MV-4-11 (cell line): ENCODE measurements at places on chromosomes 5 and 9.

DNA sequence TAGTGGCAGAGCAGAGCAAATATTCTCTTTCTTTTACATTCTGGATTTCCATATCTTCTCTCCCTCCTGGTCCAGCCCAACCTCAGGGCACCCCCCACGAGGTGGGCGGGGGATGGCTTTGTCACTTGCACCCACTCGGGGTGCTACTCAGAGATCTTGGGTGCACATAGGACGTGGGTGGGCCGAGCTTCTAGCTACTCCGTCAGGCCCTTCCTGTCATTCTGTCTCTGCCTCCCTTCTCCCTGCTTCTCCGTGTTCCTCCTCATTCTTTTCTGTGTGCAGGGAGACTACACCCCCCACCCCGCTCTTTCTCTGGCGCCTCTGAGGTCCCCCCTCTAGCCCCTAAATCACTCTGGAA lies 19.5 kb downstream of the PCDHGC5 start:
- DNase-seq: no peak

- DNase-seq: no peak
Observed at GRCh38 chr9:18073002-18073401, 401.0 kb upstream of the ADAMTSL1 start.

DNA sequence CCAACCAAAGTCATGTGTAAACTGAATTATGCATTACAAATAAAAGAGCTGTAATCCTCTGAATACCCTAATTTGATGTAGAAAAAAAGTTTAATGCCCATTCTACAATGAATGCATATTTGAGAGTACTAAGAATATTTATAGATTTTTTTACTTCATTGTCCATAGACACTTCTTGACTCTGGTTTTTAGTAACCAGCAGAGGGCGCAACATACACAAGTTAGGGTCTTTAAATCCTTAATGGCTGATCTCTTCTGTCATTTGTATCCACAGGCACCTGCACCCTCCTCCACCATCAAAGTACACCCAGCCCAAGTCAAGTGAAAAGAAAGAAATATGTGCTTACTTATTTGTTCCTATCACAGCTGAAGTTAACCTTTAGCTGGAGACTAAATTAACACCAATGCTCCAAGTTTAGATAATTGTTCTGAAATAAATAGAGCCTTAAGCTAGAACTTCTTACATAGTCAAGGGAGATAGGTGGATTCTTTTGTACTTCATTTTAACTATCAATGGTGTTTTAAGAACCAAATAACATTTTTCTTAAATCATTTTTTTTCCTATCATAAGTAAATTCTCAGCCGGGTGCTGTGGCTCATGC lies 524.2 kb upstream of the DAB2 start:
- peak; percentile 67 for DNase-seq

GRCh38 chr9:27447031-27447683 lies 76.9 kb upstream of the IFNK start:
- DNase-seq: no peak

DNA sequence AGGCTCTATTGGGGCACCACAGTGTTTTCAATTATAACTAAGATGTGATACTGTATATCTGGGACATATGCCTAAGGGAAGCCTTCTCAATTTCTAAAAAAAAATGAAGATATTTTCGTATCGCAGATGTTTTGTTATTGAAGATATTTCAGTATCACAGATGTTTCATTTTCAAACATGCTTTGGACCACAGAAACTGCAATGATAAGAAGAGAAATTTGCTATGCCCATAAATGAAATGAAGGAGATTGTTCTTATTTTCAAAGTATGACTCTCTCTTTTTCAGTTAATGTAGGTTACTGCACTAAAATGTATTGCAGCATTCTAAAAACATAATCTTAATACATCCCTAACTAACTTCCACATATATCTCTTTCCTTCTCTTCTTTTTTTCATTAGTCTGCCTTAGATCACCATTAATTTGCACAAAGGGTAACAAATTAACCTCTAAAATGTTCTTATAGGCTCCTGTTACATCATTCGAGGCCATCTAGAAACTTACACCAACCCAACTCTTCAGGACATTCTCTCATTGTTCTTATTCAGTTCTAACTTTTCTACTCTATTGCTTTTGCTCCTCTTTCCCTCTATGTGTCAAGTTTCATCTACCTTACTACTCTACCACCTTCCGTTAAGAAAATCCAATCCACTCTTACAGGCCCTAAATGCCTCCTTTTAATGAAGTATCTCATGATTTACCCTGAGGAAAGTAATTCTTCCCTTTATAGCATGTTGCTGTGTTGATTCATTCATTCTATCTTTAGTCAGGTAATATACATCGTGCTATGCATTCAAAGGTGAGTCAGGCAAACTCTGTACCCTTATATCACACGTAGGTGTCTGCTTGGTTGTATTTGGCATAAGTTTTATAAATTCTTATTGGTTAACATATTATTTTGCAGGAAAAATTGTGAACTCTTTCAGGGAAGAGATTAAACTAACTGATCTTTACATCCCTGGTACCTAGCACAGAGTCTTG lies 70.5 kb downstream of the ST8SIA4 start:
- DNase-seq: no peak

DNA sequence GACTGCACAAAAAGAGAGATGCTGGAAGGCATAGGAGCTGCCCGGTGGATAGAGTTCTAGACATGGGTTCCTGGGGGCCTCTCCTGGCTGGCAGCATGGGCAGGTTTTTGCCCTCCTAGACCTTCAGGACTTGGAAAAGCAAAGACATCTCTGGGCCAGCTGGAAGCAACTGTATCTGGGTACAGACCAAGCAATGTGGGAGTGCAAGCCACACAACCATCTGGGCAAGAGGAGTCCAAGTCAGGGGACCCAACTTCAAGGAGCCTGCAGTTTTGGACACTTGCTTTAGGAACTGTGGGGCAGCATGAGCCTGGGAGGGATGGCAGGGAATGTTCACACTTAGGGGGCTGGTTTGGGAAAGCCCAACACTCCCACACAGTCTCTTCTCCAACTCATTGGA lies 323.3 kb downstream of the GADD45G start:
- no peak for DNase-seq

DNA sequence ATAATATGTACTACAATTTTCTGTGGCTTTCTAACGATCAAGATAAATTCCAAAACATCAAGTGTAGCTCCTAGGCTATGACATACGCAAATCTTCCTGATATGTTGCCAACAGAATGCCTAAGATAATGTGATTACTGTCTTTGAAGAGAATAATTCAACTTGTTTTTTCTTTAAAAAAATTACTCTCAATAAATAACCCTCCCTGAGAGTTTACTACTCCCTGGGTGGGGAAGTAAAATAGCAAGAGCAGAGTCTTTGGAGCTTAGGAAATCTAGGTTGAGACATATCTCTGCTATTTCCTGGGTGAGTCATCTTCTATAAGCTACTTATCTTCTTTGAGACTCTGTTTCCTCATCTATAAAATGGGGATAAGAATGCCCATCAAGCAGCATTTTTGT lies 201.2 kb downstream of the ACTL7B start:
- DNase-seq: peak; percentile 74

DNA sequence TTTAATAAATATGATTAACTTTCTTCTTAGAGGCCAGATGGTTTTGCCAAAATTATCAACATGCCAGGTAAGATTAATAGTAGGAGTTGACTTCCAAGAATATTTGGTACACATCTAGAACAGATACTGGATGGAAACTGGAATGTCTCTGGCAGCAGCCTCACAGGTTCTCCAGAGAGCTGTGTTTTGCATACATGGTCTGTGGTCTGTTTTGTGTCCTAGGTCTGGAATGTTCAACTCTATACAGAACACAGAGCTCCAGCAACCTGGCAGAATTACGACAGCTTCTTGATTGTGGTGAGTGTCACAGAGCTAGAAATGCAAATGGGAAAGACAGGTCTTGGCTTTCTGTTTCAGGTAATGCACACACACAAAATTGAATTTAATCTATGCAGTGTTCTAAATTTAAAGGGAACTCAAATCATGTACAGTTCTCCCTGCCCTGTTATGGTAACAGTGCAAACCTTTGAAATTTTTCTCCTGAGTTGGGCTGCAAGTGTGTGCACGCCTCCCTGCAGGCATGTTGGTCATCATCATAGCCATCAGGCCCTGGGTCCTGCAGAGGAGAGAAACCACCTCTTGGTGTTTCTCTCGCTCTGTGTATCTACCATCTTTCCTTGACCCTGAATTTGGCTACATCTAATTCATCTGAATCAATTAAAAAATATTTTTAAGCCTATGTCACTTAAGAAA lies 58.3 kb downstream of the PIK3R1 start:
- DNase-seq: no peak

DNA sequence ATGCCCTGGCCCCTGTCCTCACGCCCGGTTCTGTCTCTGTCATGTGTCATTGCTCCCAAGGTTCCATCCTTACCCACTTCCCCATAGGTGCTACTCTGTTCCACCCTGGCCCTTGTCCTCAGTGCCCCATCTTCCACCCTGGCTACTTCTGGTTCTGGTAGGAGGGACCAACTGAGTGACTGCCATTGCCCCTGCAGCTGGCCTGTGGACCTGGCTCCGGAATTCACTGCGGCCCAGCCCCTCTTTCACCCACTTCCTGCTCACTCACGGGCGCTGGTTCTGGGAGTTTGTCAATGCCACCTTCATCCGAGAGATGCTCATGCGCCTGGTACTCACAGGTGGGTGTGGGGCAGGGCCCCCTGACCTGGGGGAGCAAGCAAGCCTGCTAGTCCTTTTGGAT lies 7.4 kb downstream of the PTGS1 start:
- DNase-seq: no peak

DNA sequence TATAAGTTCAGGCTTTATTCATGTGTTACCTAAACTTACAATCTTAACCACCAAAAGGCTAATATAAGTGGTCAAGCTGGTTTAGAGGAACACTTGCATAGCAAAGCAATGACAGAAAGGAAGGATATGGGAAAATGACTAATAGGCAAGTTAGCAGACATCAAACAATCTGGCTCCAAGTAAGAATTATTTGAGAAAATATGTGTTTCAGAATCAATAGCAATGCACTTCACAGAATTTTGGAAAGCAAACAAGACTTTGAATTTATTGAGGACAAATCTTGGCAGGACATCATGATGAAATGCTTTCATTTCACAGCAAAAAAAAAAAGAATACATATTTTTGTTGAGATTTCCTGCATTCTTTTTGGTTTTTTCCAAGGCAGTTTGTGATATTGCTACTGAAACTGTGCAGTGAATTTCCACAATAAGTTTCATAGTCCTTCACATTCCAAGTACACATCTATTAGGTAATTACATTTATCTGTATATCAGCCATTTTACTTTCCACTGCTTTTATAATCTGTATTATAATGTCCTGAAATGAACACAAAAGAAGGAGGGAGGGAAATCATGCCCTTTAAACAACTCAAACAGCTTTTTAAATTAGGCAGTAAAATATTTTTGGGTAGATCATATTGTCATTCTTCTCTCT lies 417.9 kb downstream of the NR2F1-AS1 start:
- DNase-seq: no peak

- peak; percentile 58 for DNase-seq
Observed at GRCh38 chr9:133782157-133783130, 44.3 kb upstream of the SARDH start.

GRCh38 chr9:73154722-73155121 lies 3.1 kb downstream of the ANXA1 start:
- DNase-seq: peak; percentile 69
